ENCODE measurements at places on chromosomes 1 and 21.

DNA sequence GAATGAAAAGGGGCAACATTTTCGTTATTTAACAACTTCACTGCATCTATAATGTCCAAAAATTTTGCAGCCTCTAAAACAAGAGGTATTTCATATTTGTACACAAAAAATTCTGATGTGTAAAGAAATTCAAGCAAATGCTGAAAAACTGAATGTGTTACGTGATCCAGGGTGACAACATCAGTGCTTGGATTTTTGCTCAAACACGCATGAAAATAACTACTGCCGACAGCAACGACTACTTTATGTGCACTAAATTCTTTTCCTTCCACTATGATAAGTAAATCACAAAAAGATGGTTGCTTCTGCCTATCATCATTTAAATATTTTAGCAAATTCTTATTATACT, 53.4 kb upstream of the ASPM start:
- DNase-seq = no peak

DNA sequence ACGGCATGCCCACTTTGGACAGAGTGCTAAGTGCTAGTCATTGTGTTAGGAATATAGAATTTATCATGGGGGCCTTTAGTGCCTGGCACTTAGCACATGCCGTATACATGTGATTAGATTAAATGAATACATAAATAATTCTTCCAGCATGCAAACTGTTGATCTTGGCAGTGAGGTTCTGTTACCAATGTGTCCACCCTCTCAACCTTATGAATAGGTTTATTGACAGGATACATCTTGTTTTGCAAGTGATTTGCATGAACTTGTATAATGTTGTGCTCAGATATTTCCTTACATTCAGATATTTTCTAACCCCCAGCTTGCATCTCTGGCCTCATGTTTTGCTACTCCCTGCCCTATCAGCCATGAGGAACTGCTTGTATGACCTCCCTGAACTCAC, 60.3 kb upstream of the ZNF648 start:
- DNase-seq = no peak

- DNase-seq = no peak
These were observed 83.0 kb downstream of the KIRREL1 start for GRCh38 chr1:158076441-158076840.

DNA sequence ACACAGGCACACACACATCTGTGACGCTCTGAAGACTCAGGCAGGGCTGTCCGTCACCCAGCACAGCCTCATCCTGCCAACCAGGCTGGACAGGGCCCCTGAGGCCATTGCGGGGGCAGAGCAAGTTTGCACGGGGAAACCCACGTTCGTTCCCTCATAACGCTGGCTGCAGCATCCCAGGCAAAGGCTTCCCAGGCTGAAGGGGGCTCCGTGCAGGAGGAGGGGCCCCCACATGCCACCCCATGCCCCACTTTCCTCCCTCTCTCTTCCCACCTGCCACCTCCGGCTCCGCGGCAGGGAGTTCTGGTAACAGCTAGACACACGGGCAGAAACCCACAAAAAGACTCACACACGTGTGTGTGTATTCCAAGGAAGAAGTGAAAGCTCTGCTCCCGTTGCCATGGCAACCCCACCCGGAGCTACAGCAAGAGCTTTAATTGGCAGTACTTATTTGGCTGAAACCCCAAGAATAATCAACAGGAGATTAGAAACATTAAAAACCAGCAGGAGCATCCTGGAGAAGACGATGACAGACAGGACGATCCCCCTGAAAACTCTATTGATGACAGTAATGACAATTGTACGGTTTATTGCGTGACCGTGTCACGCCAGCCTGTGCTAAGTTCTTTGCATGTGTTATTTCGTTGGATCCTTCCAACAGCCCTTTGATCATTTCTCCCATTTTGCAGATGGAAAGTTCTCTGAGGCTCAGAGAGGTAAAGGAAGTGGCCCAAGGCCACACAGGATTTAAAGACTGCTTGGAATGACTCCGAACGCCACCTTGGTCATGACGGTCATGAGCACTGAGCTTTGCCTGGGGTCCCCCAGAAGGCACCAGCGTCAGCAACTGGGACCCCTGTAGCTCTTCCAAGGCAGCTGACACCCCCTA, 247.1 kb downstream of the NPHP4 start:
- DNase-seq = no peak

DNA sequence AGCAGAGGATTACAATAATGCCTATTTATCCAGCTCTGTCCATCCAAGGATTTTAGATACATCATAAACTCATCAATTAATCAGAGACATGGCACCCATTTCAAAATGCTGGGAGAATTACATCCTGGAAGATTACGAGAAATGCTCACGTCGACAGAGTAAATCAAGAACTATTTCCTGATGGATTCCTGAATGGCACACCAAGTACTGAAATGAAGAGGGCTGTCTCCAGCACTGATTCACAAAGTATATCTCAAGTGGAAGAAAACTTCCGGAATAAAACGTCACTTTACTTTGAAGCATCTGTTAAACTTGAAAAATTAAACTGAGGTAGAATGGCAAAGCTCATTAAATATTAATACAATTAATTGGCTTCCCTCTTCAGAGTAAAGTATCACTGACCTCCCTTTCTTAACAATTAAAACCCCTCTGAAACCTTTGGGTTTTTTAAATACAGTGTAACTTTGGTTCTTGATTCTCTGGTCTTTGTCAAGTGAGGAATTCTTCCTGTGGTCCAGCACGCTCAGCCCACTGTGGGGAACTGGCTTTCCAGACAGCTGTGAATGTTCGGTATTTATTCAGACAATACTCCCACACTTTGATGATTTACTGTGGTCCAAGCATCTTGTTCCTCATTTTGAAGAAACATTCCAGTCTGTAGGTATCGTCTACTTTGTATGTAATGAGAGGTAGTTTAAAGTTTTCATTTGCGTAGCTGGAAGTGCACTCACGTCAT, 288.0 kb downstream of the NFIA start:
- no peak for DNase-seq

- DNase-seq = no peak
These were observed 11.0 kb downstream of the UBL4B start for GRCh38 chr1:110123224-110123623.

DNA sequence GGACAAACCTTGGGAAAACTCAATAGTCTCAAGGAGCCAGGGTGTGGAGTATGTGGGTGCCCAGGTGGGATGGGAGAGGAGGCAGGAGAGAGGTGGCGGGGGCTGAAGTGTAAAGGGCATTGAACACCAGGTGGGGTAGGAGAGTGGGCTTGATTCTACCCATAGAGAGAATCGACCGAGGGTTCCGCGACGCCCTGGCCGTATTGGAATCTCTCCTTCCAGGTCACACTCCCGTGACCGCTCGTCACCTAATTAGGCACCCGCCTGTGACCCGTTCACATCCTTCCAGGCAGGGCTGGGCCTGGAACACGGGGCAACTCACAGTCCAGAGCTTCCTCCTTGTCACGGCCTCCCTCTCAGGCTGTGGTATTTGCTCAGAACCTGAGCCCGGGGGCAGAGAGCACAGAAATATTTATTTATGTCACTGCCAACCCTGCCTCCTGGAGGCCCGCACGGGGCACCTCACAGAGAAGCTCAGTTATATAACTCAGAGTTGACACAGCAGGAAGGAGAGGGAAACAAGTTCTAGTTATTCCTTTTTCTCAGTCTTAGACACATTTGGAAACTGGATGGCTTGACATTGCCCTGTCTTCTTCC, 12.0 kb downstream of the NCMAP start:
- no peak for DNase-seq

- DNase-seq = no peak
These were observed 23.0 kb downstream of the IQGAP3 start for GRCh38 chr1:156549390-156549789.

GRCh38 chr1:55541296-55541695, 326.1 kb upstream of the USP24 start:
- no peak for DNase-seq

- DNase-seq = no peak
These were observed 2.9 kb upstream of the CCN1 start for GRCh38 chr1:85577419-85578320.

DNA sequence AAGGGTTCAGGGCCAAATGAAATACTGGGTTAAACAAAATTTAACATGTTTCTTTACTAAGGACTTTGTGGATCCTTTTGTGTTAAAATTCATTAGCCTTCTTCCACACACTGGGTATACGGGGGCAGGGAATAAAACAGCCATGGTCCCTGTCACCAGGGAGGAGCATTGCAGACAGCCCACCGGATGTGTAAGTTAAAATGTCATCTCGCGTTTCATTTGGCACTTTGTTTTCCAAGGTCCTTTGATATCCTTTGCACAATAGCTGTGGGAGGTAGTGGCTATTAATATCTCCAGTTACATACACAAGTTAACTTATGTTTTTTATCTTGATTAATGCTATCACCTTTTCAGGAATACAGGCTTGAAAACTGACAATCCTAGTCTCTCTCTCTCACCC, 172.7 kb downstream of the BARHL2 start:
- DNase-seq = no peak

GRCh38 chr1:101130673-101131072, 105.1 kb upstream of the DPH5 start:
- DNase-seq = no peak

GRCh38 chr1:19889656-19890055, 7.5 kb downstream of the OTUD3 start:
- DNase-seq = no peak

DNA sequence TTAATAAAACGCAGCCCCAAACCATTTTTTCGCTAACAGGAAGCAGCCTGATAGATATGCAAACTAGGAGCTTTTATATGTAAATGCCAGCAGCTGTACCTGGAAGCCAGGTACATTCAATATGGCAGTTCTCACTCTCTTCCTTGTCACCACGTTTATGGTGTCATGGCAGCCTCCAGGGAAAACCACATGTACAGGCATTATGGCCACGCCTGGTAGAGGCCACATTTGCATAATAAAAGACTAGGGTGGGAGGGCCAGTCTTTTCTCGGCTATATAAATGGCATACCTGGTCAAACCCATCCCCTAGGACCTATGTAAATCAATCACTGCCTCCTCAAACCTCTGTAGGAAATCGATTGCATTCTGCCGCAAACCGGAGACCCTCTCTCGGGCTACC, 247.5 kb downstream of the NEGR1 start:
- DNase-seq = no peak

DNA sequence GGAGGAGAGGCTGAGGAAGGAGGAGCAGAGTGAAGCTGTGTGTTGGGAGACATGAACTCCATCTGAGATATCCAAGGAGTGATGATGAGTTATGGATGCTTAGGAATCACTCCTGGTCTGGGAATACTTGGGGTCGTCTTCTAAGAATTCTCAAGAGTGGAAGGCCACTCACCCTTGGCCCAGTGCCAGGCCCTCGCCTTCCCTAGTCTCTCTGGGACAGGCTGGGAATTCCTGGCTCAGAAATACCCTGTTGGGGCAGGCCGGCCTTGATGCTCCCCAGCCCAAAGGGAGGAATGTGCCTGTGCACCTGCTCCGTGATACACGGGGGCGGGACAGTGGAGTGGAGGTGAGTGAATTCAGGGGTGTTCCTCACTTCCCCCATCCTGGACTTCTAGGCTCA, 12.6 kb upstream of the LMNA start:
- DNase-seq = no peak

- no peak for DNase-seq
These were observed 505.8 kb downstream of the SMYD3 start for GRCh38 chr1:246001142-246001836.

DNA sequence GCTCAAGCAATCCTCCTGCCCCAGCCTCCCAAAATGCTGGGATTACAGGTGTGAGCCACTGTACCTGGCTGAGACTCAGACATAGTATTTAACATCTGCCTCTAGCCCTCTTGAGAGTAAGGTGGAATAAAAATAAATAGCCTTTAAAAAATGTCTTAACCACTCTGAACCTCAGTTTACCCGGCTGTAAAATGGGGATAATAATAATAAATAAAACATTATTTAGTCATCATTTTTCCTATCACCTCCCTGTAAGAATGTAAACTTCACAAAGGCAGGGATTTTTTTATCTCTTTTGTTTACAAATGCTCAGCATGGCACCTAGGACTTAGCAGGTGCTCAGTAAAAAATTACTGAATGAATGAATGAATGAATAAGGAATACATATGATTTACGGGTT, 17.2 kb downstream of the EPHB2 start:
- no peak for DNase-seq
